Osteoblast (primary cell): ENCODE measurements at places on chromosomes 4 and X. TPM values are rescaled to one million over a fixed set of nuclear protein-coding genes. Genes with fewer than 3 reads are reported as not detected.
A peak's percentile ranks its signal among the peaks of the same experiment; 100 is the strongest.

DNA sequence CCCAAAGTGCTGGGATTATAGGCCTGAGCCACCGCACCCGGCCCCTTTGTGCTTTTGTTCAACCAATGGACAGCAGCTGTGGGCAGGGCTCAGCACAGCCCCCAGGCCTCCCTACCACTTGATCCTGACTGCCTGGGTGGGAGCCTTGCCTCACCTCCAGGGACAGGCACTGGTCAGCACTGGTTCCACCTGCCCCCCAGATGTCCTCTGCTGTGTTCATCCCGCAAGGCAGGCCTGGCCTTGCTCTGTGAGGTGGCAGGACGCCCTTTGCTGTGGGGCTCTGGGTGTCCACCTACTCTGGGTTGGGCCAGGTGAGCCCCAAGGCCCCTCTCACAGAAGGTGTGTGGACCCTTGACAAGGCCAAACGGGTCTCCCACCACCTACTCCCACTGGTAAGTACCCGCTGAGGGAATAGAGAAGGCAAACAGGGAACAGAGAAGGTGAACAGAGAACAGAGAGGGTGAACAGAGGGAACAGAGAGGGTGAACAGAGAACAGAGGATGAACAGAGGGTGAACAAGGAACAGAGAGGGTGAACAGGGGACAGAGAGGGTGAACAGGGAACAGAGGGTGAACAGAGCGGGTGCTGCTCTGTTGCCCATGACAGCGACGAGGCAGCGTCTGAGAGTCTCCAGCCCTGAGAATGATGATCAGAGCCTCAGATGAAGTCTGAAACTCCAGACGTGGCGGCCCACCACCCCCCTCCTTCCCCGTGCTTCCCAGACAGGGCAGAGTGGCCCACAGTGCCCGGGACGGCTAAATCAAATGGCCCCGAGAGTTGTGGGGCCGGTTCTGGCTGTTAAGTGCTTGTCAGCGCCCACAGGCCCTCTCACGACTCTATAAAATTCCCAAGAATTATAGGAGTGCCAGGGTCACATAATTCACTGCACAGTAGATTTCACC is 55.0 kb upstream of the NKX1-1 start:
- peak; percentile 79 for DNase-seq

DNA sequence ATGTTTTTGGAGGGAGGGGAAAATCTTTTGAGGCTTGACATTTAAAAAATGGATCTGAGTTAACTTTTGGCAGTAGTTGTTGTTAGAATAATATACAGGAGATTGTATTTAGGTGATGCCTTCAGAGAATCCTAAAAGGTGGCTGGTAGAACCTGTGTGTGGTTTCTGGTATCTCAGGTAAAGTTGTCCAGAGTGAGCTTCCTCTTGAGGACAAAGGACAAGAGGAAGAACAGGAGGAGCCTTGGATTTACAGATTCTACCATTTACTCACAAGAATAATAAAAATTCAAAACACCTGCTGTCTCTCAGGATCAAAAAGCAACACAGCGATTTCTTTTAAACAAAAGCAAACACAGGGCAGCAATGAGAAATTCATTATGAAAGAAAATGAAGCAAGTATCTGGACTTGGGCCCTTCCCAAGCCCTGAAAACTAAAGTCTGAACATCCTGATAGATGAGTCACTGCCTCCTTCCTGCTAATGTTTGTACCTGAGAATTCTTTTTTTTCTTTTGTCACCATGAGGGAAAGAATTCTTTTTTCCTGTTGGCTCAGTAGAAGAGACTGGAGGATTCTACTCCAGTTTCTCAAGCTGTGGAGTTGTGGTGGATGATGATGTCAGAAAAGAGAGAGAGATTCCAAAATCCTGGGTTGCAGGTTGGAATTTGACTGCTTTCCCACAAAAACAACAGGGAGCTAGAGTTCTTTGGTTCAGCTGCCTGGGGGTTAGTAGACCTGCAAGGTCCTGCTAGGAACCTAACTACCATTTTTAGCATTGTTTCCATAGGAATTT is 31.5 kb upstream of the RAPGEF2 start:
- DNase-seq: no peak

DUX4 gene
- total RNA-seq: not detected in 2 replicates

AMTN gene
- total RNA-seq: not detected in 2 replicates

DNA sequence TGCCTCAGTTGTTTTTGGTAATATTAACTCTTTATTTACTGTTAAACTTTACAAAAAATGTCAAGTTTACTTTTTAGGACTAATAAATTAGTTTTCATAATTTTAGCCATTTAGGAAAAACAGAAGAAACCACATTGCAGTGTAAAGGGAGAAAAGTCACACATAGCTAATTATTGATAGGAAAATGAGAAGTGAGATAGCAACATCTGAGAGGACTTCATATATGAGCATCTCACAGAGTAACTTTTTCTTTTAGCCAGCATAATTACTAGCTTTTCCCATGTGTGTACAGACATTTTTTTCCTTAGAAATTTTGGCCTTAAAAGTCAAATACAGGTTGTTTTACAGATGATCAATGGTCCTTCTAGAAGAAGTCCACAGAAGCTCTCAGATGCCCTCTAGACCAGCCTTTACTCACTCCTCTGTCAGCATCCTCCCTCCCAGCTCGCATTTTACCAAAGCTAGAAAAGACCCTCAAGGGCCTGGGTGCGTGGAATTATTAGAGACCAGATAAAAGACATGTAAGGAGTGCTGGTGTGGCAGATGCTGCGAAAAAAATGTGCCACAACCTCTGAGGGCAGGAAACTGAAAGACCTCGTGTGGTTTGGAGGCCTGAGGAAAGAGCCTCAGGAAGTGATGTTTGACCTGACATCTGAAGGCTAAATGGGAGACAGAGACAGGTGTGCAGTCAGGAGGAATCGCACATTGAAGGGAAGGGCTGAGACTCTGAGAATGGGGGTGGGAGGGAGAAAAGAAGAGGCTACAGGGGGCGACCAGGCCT is 156.9 kb downstream of the CBR4 start:
- no peak for DNase-seq

TMEM47 gene
- 85.7 and 111 TPM in 2 replicates for total RNA-seq

DNA sequence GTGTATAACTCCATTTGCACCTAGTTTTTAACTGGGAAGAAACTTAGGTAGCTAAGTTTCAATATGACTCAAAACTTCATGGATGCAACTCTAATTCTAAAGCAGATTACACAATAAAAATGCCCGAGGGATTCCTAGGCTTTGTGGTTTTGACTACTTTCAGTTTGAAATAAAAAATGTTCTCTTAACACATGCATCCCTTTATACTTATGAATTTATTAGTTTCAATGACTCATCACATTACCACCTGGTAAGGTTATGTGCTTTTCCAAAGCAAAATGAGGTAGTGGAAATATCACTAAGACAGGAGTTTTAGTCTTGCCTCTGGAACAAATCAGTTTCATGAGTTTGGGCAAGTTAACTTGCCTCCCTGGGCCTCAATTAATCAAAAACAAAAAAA is 125.5 kb downstream of the OPHN1 start:
- no peak for DNase-seq
